GDM1 (cell line): ENCODE measurements at places on chromosomes 3 and 15.

DNA sequence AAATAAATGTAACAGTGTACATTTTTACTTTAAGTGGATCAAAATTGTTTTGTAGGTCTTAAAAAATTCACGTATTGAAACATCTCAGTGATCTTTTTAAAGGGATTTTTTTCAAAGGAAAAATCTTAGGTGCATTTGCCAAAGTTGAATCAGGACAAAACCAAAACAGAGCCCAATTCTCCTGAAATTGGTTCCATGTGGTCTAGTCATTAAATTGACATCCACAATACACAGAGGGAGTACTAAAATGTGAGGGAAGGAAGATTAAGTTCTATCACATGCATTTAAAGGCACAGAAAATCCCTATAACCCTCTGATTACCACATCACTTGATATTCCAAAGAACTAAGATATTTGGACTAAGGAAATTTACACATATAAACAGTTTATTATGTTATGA lies 39.3 kb upstream of the HDC start:
- DNase-seq, result no peak

GRCh38 chr3:35679409-35680080 lies 40.2 kb downstream of the ARPP21 start:
- DNase-seq, result no peak

DNA sequence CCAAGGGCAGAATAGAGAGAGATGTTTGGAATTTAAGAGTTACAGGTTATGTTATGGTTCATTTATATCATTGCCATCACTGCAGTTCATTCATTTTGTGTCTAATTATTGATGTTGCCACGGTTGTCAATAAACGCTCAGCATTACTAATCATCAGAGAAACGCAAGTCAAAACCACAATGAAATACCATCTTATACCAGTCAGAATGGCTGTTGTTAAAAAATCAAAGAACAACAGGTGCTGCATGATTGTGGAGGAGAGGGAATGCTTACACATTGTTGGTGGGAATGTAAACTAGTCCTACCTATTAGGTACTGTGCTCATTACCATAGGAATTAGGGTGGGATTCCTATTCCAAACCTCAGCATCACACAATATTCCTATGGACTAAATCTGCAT lies 350.5 kb downstream of the TIGIT start:
- DNase-seq, result no peak

DNA sequence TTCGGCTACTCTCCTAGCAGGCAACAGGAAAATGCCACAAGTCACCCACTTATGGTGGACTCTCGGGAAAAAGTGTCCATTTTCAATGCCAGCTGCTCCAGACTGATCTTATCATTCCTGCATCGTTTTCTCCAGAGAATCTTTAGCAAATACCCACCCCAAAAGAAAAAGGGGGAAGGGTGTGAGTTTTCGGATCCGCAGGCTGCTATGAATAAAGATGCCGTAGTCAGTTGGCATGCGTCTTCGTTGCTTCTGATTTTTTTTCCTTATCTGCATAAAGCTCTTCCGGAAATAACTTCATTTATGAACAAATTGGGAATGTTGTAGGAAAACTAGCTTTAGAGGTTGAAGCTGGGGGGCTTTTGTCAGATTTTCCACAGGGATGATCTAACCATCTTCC lies 22.4 kb upstream of the VILL start:
- DNase-seq, result no peak

- no peak for DNase-seq
Observed at GRCh38 chr15:62849316-62850106, 193.0 kb upstream of the TPM1 start.

GRCh38 chr3:132675408-132675807 lies 15.3 kb downstream of the UBA5 start:
- DNase-seq, result no peak
